Daoy (cell line): ENCODE measurements at places on chromosomes 1 and 21.

DNA sequence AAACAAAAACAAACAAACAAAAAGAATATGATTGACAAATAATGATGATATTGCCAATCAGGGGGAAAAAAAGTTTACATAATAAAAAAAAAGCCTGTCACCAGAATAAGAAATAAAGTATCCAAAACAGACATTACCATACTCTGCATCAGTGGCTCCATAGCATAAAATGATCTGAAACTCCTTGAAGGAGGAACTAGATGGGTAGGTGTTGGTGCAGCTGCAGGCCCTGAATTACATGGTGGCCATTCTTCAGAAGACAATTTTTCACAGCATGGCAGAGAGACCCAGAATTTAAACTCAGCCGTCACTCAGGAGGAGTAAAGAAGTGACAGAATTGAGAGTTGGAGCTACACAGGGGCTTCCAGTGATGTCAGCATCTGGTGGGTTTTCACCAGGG is 60.2 kb downstream of the GLUL start:
- DNase-seq = no peak

- DNase-seq = no peak
Observed at GRCh38 chr1:197394831-197395608, 127.0 kb downstream of the CRB1 start.

DNA sequence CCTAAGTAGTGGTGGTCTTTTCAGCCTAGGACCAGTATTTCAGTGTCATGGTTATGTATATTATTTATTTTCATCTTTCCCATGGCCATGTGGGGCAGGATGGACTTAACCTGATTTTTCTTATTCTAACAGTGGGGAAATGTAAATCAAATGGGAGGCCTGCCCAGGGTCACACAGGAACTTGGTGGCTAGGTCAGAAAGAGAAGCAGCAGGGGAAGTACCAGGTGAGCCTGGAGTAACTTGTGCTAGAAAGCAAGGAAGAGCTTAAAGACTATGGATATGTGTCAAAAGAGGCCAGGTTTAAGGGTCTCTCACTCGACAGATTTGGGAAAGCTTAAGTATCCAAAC is 936 bp downstream of the ZFP69B start:
- DNase-seq = no peak

- DNase-seq = no peak
Observed at GRCh38 chr1:109625601-109626560, 6.2 kb downstream of the AMPD2 start.

DNA sequence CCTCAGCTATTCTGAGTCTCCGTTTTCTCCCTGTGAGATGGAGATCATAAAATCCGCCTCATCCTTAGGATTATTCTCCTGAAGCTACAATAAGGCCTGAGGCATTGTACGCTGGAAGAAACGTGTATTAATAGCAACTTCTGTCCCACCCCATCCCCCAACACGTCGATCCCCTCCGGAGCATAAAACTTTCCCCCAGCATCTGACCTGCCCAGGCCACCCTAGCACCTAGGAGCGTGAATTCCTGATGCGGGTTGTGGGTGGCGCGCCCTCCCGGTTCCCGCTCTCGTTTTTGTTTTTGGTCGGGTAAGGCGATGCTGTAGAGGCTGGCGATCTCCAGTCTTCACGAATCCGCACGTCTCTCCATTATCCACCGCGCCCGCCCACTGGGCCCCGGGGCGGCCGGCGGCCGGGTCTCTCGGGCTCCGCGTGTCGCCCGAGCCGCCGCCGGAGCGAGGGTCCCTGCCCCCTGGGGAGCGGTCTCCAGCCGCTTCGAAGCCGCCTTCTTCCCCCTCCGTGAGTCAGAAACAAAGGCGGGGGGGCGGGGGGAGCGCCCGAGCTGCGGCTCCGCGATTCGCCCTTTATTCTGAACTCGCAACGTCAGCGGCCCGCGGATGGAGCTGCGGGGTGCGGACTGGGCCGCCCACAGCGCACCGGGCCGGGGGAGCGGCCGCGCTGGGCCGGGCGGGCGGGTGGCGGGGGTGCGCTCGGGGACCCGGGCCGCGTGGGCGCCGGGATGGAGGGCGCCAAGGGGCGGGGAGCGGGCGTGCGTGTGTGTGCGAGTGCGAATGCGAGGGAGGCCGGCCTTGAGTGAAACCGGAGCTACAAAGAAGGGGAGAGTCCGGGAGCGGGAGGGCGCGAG is at the start of gene PLEKHO1:
PLEKHO1 (plus strand) TSS at position 646 of the 862 bp plus-strand sequence. CDS start 342 bp downstream, outside the sequence.
- peak; percentile 89 for DNase-seq

- peak; percentile 20 for DNase-seq
Observed at GRCh38 chr1:237042892-237043576, 1.1 kb downstream of the RYR2 start.

GRCh38 chr1:89566761-89567174 is 42.1 kb downstream of the LRRC8B start:
- DNase-seq = no peak

DNA sequence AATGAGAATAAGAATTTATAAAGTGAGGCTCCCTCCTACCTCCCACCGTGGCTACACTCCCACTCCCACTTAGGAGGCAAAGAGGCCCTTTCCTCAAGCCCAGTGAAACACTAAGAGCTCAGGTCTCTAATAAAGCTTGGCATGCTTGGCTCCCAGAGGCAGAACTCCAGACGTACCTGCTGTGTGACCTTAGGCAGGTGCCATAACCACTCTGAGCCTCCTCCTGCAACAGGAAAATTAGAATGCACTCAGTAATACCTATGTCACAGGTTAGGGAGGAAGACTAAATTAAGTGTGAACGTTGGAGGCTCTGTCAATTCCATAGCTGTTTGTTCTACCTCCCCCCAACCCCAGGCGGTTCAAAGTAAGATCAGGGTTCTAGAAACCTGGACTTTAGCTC is 16.5 kb upstream of the SLC26A9 start:
- no peak for DNase-seq

GRCh38 chr1:37149296-37149695 is 115.0 kb upstream of the GRIK3 start:
- DNase-seq = no peak

DNA sequence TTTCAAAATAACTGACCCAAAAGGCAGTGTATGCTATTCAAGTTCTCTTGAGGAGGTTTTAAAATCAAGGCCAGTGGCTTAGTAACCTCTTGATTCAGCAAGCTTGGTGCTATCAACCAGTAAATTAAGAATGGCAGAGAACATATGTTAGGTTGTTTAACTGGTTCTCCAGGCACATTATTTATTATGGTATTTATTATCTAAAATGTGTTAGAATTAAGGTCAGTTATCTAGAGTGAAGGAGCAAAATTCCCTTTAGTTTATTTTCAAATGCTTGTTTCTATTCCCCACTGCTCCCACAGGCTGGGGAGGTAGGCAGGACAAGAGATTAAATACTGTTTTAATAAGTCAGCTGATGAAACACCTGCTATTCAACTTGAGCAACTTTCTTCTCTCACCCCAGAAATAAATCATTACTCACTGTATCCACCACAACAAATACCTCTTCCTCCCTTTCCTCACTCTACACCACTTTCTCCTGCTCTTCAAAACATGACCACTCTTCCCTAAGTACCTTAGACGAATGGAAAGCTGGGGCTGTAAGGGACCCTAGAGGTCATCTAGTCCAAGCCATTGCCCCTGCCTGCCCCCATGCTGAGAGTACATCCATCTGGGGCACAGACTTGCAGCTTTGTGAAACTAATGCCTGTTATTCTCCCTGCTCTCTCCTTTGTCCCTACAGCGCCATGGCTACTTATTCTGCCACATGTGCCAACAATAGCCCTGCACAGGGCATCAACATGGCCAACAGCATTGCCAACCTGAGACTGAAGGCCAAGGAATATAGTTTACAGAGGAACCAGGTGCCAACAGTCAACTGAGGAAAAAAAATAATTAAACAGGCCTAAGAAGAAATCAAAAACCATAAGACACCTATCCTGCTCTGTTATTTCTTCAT is 71.7 kb downstream of the PRRX1 start:
- DNase-seq = no peak

GRCh38 chr1:44655609-44656008 is 18.7 kb downstream of the TMEM53 start:
- peak; percentile 25 for DNase-seq

- DNase-seq = peak; percentile 78
Observed at GRCh38 chr1:121558514-121558913, 373.7 kb downstream of the SRGAP2C start.

- DNase-seq = no peak
Observed at GRCh38 chr1:184225283-184226099, 161.3 kb upstream of the C1orf21 start.

DNA sequence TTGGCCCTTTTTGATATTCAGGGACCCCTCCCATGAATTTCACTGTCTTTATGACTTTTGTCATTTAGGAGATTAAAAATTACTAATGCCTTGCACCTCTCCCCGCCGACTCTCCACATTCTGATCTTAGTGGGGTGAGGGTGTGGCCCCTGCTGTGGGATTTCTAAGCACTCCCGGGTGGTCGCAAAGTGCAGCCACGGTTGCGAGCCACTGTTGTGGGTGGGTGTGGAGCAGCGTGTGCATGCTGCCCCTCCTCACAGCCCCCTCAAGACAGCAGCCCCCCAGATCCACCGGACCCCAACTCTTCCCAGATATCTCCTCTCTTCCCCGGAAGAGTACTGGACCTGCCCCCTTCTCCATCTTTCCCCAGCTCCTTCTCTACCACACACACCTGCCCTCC is 66.6 kb upstream of the EFHD2 start:
- no peak for DNase-seq

GRCh38 chr1:67135354-67135753 is 584 bp upstream of the C1orf141 start:
- DNase-seq = no peak
